WERI-Rb-1 (cell line): ENCODE measurements at places on chromosomes 11 and 22.

DNA sequence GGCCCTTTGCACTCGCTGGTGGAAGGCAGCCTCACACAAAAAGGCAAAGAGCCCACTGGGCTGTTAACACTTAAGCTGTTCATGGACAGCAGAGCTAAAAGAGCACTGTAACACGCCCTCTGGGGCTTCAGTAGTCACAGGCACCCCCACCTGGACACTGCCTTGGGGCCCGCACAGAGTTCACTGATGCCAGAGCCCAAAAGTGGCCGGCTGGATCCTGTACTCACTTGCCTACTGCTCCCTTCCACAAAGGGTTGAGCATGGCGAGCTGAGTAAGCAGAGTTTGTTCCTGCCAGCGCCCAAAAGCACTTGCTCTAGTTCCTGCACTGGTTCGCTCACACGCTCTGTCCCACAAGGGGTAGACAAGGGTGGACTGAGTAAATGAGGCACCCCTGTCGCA is 78.8 kb downstream of the RELT start:
- DNase-seq = no peak

DNA sequence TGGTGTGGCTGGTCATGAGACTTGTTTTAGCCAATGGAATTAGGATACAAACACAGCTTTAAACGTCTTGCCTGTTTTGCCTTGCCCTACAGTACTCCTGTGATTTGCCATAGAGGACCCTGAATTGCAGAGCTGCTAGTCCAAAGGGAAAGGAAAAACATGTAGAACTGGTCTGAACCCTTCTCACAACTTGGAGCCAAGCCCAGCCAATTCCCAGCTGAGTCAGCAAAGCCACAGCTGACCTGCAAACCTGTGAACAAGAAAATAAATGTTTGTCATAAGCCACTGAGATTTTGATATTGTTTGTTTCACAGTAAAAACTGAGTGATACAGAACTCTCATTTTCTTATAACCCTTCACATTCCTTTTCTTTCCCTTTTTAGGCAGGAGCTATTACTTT is 360.5 kb upstream of the API5 start:
- no peak for DNase-seq

- no peak for DNase-seq
Observed at GRCh38 chr11:15773476-15774387, 582.6 kb downstream of the SOX6 start.

- no peak for DNase-seq
Observed at GRCh38 chr22:25475257-25476022, 89.0 kb upstream of the GRK3 start.

DNA sequence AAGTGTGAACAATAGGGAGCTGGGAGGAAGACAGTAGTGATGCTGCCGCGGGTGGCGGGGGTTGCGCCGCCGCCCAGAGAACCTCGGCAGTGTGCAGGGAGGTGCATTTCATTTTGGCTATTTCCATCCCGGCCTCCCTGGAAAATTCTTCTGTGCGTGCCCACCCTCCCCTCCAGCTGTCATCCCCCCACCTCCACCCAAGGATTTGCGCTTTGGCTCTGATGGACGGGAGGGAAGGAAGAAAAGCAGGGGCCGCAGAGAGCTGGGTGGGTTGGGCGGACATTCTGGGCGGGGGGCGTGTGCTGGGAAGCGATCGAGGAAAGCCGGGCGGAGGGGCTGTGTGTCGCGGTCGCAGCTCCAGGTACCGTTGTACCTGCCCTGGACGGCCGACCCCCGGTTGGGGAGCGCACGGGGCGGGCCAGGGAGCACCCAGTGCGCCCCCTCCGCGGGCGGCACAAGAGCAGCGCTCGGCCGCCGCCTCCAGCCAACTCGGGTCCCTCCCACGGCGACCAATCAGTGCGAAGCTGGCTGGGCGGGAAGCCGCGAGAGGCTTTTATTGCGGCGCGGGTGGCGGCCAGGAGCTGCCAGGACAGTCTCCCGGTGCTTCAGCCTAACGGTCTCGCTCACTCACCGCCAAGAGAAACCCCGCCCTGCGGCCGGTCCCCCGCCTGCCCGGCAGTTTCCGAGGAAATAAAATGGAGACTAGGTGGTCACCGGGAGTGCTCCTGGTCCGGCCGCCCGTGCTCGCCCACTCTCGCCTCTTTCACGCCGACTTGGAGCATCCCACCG is 1.6 kb downstream of the NCAM1 start:
- peak; percentile 91 for DNase-seq

GRCh38 chr11:58926695-58927094 is 12.6 kb upstream of the GLYATL1 start:
- no peak for DNase-seq

DNA sequence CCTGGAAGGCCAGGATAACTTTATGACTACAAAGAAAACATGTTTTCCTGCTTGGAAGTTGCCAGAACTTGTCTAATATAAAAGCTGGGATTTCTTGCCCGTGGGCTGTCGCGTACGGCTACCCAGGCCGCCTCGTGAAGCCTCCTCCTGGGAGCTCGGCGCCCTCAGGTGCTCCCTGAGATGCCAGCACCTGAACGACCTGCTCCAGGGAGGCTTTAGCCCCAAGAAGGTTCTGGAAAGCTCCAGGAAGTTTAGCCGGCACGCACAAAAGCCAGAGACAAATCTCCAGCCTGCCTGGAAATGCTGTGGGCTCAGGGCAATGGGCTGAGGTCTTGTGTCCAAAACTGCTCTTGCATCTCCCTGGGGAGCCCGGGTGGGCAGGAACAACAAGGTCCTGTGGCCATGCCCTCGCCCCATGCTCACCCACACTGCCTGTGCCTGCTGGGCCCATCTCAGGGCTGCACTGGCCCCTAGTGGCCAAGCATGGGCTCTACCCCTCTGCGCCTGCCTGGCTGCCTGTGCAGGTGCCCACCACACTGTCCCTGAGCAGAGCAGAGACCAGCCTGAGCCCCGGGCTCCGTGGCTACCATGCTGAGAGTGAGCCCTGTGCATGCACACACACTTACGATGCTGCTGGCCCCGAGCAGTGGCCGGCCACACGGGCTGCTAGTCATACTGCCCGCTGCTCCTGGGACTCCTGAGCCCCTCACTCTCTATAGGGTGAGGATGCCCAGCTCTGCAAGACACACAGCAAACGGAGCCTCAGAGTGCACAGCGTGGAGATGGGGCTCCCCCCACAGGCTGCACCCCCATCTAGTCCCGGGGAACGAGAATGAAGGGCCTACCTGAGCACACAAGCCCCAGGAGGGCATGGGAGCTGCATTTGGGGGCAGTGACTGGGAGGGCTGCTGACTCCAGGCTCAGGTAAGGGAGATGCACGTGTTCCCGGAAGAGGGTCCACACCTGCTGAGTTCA is 4.9 kb upstream of the CELSR1 start:
- DNase-seq = peak; percentile 81

DNA sequence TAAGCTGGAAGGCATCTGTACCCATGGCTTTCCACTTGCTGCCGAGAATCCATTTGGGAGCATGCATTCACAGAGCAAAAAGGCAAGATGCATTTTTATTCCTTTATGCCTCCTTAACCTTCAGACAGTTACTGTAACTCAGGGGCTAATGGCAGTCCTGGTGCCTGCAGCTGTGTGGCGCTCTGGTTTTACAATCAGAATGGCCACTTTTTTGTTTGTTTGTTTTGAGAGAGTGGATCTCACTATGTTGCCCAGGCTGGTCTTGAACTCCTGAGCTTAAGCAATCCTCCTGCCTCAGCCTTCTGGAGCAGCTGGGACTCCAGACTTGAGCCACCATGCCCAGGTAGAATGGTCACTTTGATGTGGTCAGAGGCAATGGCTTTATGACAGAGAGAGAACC is 101.8 kb downstream of the NAV2 start:
- DNase-seq = peak; percentile 23

DNA sequence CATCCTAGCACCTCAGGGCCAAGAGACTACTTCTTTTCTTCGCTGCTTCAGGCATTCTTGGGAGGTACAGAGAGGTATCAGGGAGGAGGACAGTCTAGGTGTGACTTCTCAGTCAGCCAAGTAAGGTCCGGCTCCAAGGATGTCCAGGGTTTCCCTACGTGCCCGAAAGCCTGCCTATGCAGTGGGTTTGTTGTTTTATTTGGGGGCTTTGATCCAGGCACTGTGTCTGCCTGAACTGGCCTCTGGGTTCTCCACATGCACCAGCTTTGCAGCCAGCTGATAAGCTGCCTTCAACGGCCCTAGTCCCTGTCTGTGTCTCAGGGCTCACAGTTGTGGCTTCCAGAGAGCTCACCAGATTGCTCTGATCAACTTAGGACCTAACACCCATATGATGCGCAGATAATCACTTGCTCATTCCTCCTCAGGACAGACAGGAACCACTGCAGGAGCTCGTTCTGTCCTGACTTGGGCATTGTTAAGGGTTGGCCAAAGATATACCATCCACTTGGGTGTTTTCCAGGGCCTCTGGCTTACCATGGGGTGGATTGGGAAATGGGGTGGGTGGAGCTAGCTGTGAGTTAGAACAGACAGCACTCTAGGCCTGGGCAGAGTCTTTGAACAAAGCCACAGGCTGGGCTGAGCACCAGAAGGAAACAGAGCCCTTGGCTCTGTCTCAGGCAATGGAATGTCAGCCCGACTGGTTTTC is 45.5 kb upstream of the CRYBB3 start:
- peak; percentile 57 for DNase-seq

DNA sequence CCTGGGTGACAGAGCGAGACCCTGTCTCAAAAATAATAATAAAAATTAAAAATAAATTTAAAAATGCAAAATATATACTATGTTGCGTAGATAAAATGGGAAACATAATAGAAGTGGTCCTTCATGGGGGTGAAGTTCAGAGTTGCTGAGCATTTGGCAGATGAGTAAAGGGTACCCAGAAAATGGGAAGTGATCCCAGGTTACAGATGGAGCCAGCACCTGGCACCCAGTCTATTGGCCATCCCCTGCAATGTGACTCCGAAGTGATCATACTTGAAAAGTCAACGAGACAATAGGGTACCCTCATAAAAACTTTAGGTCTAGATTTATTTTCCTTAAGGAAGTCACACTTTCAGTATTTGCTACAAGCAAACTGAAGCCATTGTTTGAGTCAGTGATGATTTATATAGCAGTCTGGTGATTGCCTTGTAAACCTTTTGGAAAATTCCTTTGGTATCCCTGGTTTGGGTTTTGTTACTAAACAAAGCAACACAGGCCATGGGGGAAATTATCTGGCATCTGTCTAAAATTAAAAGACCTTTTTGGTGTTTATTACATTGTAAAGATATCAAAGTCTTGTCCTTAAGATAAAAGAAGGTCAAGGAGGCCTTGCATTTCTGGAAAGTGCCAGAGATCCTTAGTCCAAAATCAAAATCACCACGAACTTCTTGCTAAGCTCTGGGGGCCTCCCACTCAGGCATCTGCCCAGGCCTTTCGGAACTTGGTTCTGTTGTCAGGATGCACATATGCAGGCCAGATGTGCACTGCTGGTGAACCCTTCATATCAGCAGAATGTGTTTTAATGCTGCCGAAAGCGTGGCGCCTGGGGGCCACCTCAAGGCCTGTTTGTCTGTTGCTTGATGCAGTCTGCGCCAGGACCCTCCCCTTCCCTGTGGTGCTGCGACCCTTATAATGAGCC is 4.3 kb downstream of the SMARCB1 start:
- no peak for DNase-seq

GRCh38 chr11:76206327-76207081 is at the start of gene WNT11:
WNT11 (minus strand) TSS chr11:76206502; CDS start chr11:76206407, 95 bp downstream.
- peak; percentile 76 for DNase-seq

DNA sequence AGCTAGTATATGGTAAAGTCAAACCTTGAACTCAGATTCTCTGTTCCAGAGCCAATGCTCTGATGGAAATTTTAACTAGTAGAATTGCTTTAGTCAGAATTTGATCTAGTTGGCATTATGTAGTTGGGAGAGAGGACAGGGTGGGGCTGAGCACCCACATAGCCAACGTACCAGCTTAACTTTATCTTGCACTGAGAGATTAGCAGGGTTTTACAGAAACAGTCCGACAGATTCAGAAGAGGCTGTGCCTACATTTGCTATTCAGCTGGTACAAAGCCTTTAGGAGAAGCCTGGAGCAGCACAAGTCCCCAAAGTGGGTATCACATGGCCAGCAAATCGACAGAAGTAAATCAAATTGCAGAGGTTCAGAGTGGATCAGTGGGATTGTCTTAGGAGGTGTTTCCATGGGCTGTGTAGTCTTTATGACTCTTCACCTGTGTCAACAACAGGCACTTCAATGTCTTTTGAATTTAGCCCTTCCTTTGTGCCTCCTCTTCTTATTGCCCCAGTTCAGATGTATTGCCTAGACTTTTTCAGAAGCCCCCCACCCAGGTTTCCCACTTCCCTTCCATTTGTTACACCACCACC is 7.3 kb upstream of the CSRP3 start:
- no peak for DNase-seq

DNA sequence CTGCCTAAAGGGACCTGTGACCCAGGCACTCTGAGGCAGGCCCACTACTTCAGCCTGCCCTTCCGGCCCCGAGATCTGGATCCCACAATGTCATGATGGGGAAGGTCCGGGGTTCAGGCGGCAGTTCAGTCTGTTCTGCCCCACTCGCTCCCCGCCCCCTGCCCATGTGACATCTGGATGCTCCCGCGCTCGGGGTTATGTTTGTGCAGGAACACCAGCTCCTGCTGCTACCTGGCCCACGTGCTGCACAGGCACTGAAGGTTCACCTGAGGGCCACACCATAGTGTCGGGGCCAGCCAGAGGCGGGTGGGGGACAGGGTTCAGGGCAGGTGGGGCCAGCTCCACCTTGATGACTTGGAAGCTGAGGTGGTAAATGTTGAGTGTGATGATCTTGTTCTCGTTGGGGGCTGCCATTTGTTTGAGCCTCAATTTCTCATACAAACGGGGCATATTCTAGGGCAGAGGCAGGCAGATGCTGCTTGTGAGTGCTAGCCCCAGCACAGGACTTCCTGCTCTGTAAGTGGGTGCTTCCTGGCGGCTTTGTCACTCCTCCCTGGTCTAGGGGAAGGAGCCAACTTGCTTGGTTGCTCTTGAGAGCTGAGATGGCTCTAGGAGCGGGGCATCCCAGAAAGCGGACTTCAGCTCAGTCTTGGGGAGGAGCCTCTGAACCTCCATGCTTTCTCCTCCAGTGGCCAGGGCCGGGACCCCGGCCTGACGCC is 4.4 kb upstream of the SIPA1 start:
- DNase-seq = no peak

DNA sequence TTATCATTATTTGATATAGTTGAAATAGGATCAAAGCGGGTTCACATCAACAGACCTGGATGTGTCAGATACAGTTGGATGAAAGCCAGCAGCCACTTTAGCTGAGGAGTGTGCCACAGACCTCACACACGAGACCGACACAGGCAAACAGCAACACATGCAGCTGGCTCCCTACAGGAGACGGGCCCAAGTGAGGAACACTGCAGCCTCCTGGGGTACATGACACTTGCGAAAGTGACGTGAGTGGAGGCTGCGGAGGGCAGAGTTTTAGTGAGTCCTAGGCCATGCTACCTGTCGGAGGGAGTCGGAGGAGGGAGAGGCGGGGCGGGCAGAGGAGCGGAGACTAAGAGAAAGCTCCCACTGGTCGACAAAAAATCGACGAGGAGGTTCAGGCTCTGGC is 100.9 kb upstream of the BID start:
- no peak for DNase-seq

- no peak for DNase-seq
Observed at GRCh38 chr11:110759972-110760381, 47.7 kb upstream of the ARHGAP20 start.

DNA sequence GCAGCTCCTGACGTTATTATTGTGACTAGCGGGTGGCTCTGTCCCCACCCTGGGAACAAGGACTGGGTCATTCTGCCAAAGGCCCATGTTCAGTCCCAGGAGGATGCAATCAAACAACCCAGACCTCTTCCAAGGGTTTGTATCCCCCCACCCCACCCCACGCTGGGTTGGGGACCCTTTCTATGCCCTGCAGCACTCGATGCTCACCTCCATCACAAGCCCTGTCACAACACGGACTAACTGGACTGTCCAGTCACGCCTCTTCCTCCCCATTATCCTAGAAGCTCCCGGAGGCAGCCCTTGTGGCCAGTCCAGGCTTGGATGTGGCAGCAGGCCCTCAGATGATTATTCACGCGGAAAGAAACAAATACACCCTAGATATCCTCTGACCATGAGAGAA is 3.7 kb downstream of the SHANK2 start:
- no peak for DNase-seq
